Fibroblast of mammary gland (primary cell): ENCODE measurements at places on chromosomes 1 and 21.

DNA sequence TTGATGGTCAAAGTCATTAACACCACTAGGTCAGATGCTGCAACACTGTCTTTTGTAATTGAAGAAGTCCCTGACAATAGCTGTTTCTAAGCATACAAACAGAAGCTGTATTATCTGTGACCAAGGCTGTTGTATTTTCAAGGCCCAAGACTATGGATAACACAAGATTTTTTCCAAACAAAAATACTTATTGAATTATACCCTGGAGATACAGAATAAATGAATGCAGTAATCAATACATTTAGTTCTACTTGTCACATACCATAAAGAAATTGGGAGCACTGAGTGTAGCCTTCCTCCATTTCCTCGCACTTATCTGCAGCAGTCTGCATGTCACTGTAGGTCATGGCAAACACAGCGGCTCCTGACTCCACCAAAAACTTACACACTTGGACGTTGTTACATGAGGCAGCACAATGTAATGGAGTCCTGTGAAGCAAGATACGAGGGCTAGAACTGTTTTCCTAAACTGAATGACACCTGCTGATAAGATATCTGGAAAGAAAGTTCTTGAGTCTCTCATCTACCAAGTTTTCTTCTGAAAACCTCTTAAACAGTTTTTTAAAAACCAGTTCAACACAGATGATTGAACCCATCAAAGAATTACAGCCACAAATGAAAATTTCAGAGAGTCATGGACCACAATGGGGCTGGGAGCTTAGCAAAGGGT is 56.9 kb downstream of the TP53BP2 start:
- DNase-seq: no peak

DNA sequence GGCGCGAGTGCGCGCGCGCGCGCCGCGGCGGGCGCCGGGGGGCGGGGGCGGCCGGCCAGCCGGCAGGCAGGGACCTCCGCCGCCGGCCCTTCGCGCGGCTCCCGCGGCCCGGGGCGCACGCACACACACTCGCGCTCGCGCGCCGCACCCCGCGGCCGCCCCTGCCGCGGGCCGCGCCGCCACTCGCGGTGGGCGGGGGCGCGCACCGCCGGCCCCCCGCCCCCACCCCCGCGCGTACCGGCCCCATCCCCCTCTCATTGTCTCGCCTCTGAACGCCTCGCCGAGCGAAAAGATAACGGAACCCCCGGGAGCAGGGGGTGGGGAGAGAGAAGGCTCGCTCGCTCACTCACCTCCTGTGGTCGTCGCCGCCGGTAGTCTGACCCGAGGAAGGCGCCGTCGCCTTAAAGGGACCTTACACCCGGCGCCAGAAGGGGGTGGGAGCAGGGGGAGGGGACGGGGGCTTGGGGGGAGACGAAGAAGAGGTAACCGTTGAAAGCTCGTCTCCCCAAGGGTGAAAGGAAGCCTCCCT is 428 bp downstream of the POGZ start:
- DNase-seq: peak; percentile 70

DNA sequence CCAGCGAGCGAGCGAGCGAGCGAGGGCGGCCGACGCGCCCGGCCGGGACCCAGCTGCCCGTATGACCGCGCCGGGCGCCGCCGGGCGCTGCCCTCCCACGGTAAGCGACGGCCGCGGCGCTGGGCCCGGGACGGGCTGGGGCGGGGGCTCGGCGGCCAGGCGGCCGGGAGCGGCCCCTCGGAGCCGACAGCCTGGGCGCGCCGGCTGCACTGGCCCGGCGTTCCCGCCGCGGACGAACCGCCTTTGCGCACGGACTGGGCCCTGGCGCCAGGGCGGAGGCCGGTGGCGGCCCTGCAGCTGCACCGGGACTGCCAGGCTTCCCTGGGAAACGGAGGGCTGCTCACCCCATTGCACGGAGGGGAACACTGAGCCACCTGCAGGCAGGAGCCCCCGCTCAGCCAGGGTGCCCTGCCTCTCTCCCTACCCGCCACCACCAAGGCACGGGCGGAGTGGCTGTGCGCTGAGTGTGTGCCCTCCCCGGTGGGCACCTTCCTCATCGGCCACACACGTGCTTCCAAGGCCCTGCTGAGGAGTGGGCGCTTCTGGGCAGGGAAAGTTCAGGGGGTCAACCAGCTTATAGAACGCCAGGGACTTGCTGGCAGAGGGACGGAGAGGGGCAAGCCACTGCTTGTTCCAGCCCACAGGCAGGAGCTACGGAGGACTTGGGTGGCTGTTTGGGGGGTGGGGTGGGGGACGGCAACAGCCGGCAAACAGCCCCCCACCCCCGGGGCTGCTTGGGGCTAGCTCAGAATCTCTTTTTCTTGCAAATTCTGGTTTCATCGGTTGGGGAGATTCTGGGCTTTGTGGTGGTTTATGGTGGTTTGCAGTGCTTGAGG is 532 bp downstream of the CSF1 start:
- DNase-seq: no peak

GRCh38 chr1:53062708-53063591 is 937 bp downstream of the PODN start:
- DNase-seq: no peak

- peak; percentile 73 for DNase-seq
Observed at GRCh38 chr1:109762821-109763645, 690 bp downstream of the EPS8L3 start.

DNA sequence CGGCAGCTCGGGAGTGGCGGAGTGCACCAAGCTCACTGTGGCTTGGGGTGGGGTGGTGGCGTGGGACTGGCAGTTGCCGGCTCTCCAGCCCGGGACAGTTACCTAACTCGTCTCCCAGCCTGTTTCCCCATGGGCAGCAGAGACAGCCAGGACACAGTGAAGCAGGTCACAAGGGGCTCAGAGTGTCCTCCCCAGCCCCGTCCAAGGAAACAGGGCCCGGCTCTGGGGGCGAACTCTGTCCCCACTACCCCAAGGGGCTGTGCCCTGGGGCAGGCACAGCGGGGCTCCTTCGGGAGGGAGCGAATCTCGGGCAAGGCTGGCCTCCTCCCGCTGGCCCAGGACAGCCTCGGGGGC is 759 bp downstream of the GPR157 start:
- no peak for DNase-seq

- no peak for DNase-seq
Observed at GRCh38 chr1:40649592-40649930, 15.9 kb downstream of the RIMS3 start.

DNA sequence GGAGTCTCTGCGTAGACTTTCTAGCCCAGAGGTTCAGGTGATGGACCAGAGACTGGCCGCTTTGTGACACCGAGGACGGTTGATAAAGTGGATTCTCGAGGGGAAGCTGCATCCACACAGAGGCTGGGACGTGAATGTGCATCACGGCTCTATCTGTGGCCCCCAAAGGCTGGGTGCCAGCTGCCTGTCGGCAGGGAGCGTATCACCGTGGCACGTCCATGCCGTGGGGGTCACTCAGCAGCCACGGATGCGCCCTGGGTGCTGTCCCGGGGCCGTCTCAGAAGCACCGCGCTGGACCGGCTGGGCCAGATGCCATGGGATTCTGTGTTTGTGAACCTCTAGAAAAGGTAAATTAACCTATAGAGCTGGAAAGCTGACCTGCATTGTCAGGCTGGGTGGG is 57.2 kb upstream of the TRAPPC10 start:
- DNase-seq: no peak

DNA sequence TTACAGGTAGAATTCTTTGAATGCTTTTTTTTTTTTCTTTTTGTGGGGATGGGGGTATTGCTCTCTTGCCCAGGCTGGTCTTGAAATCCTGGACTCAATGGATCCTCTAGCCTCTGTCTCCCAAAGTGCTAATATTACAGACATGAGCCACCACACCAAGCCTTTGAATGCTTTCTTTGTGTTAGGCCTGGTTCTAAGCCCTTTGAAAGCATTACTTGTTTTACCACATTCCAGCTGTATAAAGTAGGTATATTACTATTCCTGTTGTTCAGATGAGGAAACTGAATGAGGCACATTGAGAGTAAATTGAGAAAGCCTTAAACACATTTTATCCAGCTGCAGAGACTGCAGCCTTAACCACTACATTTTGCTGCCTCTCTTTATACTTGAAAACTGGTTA is 841.8 kb upstream of the ADGRL4 start:
- no peak for DNase-seq

DNA sequence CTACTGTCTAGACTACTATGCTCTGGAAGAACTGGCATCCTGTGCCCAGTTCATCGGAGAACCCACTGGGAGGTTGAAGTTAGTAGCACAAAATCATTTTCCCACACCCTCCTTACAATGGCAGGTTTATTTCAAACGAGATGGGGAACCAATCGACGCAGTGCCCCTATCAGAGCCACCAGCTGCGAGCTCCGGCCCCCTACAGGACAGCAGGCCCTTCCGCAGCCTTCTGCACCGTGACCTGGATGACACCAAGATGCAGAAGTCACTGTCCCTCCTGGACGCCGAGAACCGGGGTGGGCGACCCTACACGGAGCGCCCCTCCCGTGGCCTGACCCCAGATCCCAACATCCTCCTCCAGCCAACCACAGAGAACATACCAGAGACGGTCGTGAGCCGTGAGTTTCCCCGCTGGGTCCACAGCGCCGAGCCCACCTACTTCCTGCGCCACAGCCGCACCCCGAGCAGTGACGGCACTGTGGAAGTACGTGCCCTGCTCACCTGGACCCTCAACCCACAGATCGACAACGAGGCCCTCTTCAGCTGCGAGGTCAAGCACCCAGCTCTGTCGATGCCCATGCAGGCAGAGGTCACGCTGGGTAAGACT is 115.5 kb upstream of the KLHDC7A start:
- no peak for DNase-seq

GRCh38 chr21:28229814-28230213 is 762.9 kb downstream of the LTN1 start:
- peak; percentile 80 for DNase-seq

GRCh38 chr1:4959216-4959615 is 304.8 kb downstream of the AJAP1 start:
- no peak for DNase-seq

DNA sequence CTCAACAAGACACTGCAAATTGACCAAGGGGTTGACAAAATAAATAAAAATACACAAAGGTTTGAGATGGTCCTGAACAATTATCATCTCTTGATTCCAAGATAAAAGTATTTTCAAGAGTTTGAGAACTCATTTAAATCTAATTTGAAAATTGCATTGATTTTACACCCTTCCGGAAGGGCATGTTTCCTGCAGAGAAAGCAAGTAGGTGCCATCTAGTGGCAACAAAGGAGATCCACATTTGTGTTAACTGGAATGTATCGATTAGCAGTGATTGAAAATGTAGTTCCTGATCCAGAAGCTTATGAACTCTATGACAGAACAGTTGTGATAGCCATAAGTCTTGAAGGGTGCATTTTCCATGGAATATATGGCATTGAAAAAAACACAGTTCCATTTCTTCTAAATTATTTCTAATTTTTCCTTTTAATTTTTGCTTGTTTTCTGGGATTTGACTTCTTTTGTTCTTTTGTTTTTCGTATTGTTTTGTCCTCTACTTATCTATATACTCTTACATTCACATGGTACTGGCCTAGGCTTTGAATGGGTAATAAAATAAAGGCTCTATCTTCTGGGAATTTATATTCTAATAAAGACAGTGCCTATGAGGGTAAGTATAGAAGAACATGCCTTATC is 143.7 kb downstream of the DNM3 start:
- peak; percentile 52 for DNase-seq

GRCh38 chr1:241985787-241986186 is 13.1 kb downstream of the MAP1LC3C start:
- peak; percentile 68 for DNase-seq

DNA sequence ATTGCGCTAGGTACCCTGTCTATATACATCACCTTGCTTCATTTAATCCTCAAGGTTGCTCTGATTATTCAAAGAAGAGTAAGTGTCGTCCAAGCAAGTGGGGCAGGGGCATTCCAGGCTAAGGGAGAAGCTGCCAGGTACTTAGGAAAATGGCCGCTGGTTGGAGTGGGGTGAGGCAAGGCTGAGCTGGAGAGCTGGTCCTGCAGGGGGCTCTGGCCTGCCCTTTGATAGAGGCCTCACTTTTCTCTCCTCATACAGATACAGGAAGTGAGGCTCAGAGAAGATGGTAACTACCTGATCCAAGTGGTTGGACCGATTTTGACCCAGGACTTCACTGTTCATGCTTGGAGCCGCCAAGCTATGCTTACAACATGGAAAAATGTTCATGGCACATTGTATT is 86.9 kb upstream of the ZBTB40 start:
- DNase-seq: no peak

- DNase-seq: peak; percentile 21
Observed at GRCh38 chr1:175481126-175482070, 262.0 kb downstream of the TNR start.

DNA sequence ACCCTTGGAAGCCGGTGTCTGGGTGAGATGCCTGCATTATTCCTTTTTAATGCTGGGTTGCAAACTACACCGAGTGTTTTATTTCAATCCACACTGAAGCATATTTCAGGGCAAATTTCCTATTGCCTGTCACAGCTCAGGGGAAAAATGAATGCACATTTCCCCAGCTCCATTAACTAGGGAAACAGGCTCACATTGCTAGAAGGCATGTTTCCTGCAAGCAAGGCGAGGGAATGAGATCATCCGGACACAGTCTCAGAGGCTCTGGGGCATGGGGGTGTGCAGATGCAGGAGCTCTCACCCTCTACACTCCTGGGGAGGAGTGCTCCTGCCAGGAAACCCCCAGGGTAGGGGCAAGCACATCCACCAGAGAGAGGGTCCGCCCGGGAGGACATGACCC is 24.6 kb downstream of the SYT2 start:
- no peak for DNase-seq

GRCh38 chr1:17564458-17565393 is 25.2 kb downstream of the ARHGEF10L start:
- no peak for DNase-seq

DNA sequence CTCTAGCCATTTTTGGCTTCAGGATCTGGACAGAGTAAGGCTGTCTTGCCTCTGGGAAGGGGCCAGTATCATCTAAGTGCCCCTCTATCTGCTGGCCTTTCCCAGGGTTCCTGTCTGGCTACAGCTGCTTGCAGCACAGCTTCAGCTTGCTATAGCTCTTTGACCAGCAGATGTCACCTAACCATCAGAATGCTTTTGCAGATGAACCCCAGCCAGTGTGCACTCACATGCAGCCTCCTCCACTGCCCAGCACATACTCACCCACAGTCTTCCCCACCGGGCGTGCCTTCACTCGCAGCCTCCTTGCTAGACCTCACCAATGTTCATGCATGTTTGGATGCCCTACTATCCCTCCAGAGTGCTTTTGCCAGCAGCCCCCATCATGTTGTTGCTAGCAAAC is 769.0 kb downstream of the BRINP3 start:
- no peak for DNase-seq

- peak; percentile 70 for DNase-seq
Observed at GRCh38 chr1:68016381-68016780, 34.0 kb downstream of the DIRAS3 start.

DNA sequence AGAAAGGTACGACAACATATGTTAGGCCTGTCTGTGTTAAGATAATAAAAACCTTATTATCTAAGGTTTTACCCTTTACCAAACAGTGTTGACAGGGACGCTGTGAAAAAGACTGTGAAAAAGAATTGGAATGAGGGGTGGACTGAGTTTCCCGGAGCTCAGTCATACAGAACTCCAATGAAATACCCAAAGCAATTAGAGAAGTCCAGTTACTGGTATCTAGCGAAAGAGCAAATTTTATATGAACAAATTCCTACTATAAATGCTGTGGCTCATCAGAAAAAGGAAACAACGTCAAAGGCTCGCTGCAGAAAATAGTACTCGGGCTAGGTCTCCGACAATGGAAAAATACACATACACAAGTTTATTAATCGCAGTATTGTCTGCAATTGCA is 708 bp upstream of the RBBP5 start:
- DNase-seq: no peak

- DNase-seq: no peak
Observed at GRCh38 chr1:206050655-206051235, 2.2 kb upstream of the RHEX start.

GRCh38 chr1:46587069-46587468 is 17.0 kb downstream of the MKNK1 start:
- DNase-seq: no peak

GRCh38 chr1:39395357-39395831 is 96.0 kb upstream of the BMP8A start:
- peak; percentile 79 for DNase-seq
